ENCODE measurements at places on chromosomes 5 and 9.

DNA sequence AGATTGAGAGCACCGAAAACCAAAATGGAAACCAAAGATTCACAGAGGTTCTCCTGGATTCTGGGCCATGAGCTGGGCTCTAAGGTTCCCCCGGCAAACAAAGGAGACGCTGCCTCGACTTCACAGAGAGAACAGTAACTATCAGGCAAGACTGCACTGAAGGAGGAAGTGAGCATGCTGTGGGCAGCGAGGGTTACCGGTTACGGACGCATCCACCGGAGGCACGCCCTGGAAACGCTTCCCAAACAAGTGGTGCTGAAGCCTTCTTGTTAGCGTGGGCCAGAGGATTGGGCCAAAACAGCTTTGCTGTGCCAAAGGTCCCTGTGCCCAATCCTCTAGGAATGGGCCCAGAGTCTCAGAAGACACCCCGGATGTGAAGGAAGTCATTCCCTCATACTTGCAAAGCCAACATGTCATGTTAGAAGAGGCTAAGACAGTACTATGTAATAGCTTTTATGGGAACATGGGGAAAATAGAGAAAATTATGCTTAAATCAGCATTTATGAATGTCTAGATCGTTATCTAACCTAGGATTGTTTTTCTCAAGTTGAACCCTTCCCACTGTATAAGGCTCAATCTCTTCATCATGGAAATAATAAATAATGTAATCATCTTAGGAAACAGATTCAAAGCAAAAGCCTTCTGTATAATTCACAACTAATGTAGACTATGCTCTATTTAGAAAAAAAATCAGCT is 145.4 kb downstream of the GABBR2 start:
- peak; percentile 25 for DNase-seq

DNA sequence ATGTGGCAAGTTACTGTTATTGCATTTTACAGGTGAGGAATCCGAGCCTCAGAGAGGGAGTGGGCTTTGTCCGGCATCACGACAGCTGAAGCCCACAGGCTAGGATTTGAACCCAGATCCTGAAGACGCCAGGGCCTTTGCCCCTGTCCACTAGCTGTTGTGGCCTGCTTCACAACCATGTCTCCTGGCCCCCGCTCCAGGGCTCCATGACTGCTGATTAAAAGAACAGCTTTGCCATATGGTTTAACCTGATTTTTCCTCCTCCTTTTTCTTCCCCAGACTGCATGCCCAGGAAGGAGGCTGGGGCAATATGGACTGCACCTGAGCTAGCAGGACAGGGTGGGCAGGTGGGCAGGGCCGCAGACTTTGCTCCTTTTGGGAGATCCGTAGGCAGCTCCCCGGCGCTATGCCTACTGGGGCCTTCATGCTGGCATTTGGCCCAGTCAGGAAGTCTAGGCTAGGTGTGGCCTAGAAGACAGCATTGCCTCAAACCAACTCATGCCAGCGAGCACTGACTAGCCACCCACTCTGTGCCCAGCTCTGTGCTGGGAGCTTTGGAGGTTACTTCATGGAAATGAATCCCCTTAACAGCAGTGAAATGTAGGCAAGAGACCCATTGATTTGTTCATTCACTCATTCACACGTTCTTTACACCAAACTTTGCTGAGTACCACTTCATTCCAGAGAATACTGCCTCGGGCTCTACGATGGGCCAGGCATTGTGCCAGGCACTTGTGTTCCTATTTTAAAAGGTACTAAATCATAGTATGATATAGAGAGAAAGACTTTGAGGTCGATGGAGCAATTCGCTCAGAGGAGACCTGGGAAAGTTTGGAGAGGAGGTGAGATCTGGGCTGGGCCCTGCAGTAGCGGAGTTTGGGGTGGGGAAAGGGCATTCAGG is 94.3 kb upstream of the CPEB4 start:
- no peak for DNase-seq

- DNase-seq = no peak
Observed at GRCh38 chr5:22277006-22277405, 576.1 kb downstream of the CDH12 start.

GRCh38 chr5:5799229-5799628 is 376.8 kb downstream of the ICE1 start:
- DNase-seq = no peak

DNA sequence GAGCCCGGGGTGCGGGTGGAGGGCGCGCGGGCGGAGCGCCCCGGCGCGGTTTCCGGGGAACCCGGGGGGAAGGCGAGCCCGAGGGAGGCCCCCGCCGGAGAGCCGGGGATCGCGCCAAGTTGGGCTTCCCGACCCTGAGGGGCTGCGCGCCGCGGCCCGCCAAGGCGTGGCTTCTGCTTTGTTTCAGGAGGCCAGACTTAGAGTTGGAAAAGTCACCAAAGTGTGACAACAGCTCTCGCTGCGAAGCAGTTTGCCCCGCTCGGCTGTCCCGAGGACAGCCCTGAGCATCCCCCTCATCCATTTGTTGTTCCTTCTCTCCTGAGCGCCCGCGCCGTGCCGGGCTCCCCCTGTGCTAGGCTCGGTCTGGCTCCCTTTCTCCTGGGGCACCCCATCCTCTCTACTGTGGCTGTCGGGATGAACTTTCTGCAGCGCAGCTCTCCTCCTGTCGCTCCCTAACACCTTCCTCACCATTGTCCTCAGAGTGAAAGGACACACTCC is 410 bp downstream of the GLIPR2 start:
- DNase-seq = peak; percentile 27

DNA sequence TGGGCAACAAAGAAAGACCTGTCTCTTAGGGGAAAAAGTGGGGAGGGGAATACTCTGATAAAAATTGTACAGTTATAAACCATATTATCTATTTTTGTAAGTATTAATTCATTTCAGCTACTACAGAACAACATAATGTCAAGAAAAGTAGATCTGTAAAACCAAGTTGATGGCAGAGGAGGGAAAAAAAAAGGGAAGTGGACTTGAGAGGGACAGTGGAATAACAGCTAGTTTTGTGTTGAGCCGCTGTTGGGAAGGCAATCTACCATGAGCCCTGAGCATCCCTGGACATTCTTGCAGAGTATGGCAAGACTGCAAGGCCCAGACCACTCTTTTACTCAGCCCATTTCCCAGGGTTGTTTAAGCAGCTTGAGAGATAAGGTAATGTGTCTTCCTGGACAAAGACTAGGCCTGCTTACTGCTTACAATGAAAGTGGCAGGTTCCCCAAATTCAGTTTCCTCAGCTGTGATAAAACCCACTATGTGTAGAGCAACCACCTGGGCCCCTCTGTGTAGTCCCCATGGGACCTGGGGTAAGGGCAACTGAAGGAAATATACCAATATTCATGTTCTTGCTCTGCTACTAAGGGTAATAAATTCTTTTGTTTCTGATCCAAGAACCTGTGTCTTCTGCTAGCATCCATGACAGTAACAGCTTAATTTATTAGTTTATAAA is 25.0 kb downstream of the CEP120 start:
- peak; percentile 45 for DNase-seq

DNA sequence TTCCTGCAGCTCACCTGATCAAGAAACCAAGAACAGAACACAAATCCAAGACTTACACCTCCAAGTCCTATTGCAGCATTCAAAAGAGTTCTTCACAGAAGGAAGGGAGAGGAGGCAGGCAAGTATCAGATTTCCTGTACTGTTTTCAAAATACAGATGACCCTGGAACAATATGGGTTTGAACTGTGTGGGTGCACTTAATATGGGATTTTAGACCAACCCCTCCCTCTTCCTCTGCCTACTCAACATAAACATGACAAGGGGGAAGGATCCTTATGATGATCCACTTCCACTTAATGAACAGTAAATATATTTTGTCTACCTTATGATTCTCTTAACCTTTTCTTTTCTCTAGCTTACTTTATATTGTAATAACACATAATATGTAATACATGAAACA is 104.6 kb downstream of the ELAVL2 start:
- DNase-seq = no peak
